ENCODE measurements at places on chromosomes 1 and 21.

GRCh38 chr1:226643177-226643576 is 94.6 kb downstream of the STUM start:
- DNase-seq = no peak

- no peak for DNase-seq
Observed at GRCh38 chr1:168921629-168922028, 184.9 kb upstream of the ATP1B1 start.

- no peak for DNase-seq
Observed at GRCh38 chr1:153987621-153988020, 1.5 kb upstream of the RAB13 start.

DNA sequence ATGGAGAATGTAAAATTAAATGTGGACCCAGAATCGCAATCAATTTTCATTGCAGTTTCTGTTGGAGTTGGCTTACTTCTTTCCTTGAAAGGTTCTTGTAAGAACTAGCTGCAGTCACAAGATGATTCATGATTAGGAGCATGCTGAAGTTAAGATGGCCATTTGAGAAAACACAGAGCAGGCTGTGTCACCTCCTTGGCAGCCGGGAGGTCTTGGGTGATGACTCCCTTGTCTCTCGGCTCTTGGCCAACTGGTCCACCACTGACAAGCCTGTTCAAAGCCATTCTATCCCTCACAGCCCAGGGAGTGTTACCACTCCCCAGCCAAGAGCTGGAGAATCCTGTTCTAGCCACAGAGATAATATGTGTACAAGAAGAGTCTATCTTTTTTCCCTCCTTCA is 40.6 kb downstream of the OPTC start:
- no peak for DNase-seq

- DNase-seq = no peak
Observed at GRCh38 chr21:15130326-15130725, 65.5 kb upstream of the NRIP1 start.
